Cardiac muscle cell (in vitro differentiated cells and primary cell): ENCODE measurements at places on chromosomes 5 and 9.

- peak; percentile 65 for DNase-seq
Measured at GRCh38 chr5:122704247-122705036, 70.4 kb upstream of the SNX2 start.

DNA sequence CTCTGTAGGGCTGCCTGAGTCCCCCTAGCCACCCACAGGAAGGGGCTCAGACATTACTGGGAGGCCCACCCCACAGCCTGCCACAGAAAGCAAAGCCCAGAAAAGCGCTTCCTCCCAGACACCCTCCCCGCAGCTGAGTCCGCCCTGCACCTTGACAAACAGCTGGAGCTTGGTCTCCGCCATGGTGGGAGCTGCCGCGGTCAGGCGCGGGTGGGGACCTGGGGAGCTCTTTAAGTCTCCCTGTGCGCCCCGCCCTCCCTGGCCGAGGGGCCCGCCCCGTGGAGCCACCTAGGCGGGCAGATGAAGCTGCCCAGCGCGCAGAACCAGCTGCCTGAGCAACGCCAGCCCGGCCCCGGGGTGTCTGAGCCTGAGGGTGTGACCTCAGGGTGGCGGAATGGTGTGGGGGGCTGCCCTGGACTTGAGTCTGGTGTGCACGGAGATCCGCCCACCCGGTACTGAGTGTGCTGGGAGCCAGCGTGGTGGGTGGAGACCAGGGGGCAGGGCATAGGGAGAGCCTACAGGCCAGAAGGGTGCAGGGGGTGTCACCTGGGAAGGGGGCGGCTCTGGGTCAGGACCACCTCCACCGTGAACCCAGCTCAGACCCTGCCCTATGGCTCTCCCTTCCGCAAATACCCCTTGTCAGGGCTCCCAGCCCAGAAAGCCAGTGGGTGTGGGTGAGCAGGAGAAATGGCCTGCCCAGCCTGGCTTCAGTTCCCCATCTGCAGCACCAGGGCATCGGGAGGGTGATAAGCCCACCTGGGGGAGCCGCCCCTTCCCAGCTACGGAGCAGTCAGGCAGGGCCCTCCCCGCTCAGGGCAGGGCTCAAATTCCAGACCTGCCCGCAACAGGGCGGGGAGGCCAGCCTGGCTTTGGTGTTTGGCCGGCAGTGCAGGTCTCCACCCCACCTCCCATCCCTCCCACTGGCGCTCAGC, at the start of gene CLIC3:
TSS of gene CLIC3 (minus strand) at position 208 of the 932 bp plus-strand sequence. CDS start at position 183, 25 bp downstream.
- no peak for DNase-seq

- DNase-seq: no peak
Measured at GRCh38 chr5:174744896-174745295, 20.5 kb downstream of the MSX2 start.

DNA sequence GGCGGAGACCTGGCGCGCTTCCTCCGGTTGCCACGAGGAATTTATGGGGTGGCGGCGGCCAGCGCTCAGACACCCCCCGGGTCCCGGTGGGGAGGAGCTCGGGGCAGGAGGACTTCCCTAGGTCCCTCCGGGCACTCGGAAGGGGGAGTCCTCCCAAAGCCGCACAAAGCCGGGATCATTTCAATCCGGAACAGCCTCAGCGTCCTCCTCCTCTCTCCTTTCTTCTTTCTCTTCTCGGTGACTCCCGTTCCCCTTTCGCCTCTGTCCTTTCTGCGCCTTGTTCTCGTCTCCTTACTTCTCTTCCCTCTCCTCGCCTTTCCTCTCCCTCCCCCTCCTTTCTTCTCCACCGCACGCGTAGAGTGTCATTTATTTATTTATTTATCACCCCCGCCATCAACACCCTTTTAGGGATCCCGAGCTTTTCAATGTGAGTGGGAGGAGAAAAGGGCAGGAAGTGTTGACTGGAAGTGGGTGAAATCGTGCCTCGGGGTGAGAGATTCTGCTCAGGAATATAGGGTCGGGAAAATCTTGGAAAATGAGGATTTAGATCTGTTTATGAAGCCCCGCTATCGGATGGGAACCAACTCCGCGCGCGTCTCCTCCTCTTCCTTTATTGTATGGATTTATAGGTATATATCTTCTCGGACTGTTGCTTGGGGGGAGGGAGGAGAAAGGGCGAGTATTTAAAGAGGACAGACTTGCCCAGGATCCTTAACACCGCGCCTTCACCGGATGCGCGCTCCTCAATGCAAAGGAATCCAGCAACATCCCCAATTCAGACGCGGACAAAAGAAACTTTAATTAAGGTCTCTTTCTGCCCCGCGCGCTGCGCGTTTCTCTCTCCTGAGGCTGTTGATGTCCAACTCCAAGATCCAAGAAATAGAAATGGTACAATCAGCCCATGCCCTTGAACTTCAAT, 2.0 kb upstream of the ZNF462 start:
- peak; percentile 49 for DNase-seq

- no peak for DNase-seq
Measured at GRCh38 chr5:84506625-84507024, 121.9 kb upstream of the EDIL3 start.

GRCh38 chr5:119340597-119341218, 15.1 kb upstream of the TNFAIP8 start:
- DNase-seq: no peak

DNA sequence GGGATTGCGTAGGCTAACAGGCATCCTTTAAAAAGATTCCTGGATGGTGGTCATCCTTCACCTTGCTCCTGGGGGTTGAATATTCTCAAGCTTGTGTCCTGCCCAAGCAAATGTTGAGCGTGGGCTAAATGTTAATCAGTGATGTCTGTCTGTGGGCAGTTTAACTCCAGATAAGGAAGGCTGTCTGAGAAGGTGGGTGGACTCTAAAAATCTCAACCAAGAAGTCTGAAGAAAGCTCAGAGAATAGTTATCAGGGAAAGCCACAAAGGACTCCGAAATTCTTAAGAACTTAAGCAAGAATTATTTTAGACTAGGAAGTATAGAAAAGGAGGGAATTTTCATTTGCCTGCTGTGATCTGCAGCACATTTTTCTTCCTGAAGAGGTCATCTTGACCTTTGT, 77.9 kb upstream of the FSD1L start:
- peak; percentile 20 for DNase-seq

DNA sequence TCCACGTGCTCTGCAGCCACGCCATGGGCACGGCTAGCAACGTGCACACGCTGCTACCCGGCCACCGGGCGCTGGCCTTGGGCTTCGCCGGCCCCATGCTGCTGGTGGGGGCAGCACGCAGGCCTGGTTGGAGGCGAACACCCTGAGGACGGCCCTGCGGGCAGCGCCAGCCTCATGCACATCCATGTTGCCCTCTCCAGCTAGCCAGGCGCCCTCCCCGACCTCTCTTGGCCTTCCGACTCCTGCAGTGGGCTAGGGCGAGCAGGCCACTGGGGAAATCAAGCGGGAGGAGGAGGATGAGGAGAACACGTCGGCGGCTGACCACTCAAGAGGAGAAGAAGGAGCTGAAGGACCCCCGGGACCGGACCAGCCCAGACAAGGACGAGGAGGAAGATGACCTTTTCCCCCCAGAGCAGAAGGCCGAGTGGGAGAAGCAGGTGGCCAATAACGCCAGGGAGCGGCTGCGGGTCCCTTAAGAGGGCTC, 73.3 kb downstream of the INSL6 start:
- DNase-seq: no peak

- DNase-seq: no peak
Measured at GRCh38 chr9:96483733-96484390, 33.9 kb downstream of the HABP4 start.

DNA sequence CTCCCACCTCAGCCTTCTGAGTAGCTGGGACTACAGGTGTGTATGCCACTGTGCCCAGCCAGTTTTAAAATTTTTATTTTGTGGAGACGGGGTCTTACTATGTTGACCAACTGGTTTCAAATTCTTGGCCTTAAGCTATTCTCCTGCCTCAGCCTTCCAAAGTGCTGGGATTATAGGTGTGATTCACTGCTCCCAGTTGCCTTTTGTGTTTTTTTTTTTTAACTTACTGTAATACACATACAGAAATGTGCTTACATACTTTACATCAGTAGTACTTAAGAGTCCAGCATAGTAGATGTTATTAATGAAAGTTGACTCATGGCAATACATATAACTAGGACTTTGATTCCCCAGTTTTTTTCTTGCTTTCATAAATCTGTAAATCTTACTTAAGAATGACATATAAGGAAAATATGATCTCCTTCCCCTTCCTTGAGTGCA, 4.7 kb downstream of the MAN2A1 start:
- no peak for DNase-seq

GRCh38 chr9:84667571-84668195, 1.8 kb upstream of the NTRK2 start:
- DNase-seq: peak; percentile 19

DNA sequence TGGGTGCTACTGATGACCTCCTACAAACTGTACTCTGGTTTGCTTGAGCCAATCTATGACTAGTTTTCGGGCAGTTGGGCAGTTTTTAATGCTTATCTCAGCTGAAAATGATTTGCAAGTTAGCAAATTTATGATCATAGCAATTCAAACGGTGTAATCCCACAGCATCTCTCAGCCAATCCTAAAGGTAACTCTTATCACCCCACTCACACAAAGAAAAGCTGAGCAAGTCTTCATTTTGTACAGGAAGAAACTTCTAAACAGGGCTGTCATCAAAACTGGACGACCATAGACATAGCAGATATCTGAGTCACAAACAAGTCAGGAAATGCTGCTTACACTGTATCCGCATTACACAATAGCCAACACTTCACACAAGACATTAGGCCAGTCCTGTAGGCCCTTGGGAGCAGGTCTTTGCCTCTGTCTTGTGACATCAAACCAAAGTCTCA, 2.6 kb upstream of the ENC1 start:
- peak; percentile 94 for DNase-seq

GRCh38 chr5:53782620-53783019, 222.2 kb downstream of the NDUFS4 start:
- no peak for DNase-seq

- no peak for DNase-seq
Measured at GRCh38 chr5:135859641-135860040, 25.2 kb downstream of the SLC25A48 start.

DNA sequence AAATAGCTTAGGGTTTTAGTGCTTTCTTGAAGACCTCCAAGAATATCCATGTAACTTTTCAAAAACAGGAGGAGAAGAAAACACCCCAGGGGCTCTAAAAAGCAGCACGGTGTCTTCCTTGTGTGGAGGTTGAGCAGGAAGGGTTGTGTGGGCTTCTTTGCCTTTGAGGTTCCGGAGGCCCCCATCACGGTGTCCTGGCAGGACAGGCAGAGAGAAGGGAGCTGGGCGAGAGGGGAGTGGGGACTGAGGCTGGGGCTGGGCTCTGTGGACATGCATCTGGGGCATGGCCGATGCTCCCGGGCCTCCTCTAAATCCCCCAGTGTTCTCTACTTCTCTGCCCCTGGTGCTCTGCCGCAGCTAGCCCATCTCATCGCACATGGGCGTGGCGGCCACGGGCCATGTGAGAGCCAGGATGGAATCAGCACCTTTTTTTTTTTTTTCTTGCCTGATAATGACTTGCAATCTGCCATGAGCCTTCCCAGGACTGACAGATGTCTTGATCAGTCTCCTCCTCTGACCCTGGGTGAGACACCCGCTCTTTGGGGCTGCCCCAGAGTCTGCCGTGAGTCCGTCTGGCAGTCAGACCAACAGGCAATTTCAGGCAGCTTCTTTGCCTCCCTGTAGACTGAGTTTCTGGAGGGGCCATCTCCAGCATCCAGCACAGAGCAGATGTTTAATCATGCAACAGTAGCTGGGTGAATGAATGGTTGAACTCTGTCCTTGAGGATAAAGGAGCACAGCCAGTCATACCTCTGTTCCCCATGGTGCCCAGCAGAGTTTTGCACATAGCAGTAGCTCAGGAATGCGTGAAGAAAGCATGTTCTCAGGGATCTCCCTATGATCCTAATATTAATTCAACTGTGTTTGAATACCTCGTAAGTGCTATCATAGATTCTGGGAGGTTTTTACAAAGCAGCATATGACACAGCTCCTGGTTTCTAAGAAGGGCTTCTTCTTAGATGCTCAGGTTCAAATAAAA, 12.1 kb downstream of the CXCL14 start:
- no peak for DNase-seq

GRCh38 chr5:54760182-54760935, 225.0 kb downstream of the ESM1 start:
- no peak for DNase-seq

GRCh38 chr5:25387953-25388352, 743.2 kb upstream of the CDH10 start:
- DNase-seq: no peak

- no peak for DNase-seq
Measured at GRCh38 chr5:41339339-41339738, 126.0 kb upstream of the C6 start.

- no peak for DNase-seq
Measured at GRCh38 chr5:145141534-145141933, 693.6 kb downstream of the PRELID2 start.

GRCh38 chr5:74639807-74640449, 600 bp downstream of the ENC1 start:
- DNase-seq: peak; percentile 61

GRCh38 chr5:72156946-72157624, 49.8 kb downstream of the MAP1B start:
- DNase-seq: no peak

DNA sequence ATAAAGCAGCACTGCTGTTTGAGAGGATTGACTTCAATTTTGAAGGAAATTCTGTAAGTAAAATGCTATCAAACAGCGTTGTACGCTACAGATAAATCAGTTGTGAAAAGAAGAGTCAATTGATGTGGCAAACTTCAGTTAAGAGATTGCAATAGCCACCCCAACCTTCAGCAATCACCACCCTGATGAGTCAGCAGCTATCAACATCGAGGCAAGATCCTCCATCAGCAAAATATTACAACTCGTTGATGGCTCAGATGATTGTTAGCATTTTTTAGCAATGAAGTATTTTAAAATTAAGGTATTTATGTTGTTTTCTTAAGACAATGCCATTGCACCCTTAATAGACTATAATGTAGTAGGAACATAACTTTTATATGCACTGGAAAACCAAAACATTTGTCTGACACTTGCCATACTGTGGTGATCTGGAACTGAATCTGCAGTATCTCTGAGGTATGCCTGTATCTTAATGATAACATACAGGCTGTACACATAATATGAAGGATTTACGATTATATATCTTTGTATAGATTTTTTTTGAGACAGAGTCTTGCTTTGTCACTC, 47.5 kb downstream of the VPS13A start:
- DNase-seq: peak; percentile 17

DNA sequence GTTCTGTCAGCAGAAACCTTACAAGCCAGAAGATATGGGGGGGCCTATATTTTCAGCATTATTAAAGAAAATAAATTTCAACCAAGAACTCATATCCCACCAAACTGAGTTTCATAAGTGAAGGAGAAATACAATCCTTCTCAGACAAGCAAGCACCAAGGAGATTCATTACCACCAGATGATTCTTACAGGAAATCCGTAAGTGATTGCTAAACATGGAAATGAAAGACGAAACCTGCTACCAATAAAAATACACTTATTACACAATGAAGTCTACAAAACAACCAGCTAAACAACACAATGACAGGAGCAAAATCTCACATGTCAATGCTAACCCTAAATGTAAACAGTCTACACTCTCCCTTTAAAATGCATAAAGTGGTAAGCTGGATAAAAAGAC, 17.8 kb upstream of the C9orf72 start:
- DNase-seq: no peak
